Fibroblast of skin of left biceps (primary cell): ENCODE measurements at places on chromosomes 3 and 15.

DNA sequence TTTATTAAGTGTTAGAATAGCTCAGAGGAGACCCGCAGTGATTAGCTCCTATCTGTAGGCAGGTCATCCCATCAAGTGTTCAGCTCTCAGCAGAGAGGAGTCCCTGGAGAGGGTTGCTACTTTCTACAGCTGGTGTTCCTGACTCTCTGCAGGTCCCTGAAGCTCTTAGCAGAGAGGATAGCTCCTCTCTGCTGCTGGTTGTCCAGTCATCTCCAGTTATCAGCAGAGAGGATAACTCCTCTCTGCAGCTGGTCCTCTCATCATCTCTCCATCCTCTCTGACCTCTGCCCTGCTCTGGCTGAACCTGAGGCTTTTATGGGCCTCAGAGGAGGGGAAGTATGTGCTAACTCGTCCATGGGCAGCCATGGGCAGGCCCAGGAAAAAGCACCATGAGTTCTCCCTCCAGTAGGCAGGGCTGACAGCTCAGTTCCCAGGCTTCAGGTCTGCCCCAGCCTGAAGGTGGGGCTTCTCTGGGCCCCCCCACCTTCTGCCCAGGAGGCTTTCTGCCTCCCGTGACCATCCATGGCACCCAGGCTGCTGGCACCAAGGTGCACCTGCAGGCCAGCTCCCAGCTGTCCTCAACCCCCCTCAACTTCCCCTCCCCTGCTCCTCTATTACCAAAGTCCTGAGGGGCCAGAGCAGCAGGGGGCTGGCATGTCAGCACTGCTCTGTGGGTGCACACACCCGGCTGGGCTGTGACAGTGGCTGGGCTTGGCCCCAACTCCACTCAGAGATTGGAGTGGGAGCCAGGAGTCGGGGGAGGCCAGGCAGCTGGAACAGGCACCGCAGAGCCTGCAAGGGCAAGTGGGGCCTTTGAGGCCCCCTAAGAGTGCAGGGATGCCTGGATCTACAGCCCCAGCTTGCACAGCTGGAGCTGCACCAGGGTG lies 98.9 kb upstream of the FRMD4B start:
- no peak for DNase-seq

DNA sequence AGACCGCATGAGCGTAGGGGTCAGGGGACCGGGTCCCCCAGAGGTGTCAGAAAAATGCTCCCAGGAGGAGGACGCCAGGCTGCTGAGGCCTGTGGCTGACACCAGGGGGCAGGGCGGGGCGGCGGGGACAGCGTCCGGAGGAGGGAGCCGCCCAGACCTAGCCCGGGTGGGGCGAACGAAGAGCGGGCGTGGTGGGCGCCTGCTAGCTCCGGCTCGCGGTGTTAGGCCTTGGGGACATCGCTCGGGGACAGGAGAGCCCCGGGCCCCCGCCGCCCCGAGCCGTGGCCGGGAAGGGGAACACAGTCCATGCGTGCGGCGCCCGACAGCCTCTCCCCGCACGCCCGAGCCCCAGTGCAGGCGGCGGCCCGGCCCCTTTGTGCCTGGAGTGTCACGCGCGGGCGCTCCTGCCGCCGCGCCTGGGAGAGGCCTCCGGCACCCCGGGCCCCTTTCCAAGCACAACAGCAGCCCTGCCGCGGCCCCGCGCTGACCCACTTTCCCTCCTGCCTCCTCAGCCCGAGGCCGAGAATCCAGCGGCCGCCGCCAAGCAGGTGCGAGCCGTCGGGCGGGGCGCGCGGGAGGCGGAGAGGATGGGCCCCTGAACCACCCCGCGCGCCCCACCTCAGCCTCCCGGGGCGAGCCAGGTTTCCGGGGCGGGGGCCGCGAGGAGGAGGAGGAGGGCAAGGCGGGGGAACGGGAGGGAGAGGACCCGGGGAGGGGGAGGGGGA lies 111.0 kb upstream of the KLF13 start:
- DNase-seq: no peak

DNA sequence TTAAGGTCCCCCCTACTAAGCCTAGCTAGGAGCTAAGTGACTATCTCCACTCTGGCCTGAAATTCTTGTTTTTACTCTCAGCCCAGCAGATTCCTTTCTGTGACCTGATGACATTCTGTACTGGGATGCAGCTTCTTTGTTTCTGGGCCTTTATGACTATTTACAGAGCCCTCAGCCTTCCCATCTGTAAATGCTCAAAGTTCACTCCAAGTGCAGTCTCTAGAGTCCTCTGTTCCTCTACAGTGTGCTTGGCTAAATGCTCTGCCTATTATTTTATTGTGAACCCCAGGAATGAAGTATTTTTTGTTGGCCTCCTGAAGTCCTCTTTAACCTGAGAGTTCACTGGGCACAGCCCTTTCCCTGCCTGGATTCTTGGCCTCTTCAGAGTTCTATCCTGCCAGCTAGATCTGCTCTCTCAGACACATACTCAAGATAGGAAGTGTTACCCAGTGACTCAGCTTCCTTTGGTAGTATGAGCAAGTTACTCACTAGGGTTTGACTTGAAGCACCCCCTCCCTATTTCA lies 278.1 kb upstream of the P2RY1 start:
- DNase-seq: no peak

DNA sequence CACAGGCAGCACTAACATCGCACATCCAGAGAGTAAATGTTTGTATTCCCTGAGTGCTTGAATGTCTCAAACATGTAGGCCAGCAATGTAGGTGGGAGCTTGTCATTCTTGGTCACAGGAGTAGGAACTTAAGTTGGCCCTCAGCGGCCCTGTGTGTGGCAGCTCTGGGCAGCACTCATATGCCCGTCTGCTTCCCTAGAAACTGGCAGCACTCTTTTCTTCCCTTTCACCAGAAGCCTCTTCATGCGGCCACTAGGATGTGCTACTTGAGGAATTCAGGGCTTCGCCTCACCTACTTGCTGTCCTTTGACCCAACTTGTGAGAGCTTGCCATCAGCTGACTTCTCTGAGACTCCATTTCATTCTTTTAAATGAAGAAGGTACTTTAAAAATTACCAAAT lies 69.5 kb downstream of the TIPARP start:
- DNase-seq: no peak

DNA sequence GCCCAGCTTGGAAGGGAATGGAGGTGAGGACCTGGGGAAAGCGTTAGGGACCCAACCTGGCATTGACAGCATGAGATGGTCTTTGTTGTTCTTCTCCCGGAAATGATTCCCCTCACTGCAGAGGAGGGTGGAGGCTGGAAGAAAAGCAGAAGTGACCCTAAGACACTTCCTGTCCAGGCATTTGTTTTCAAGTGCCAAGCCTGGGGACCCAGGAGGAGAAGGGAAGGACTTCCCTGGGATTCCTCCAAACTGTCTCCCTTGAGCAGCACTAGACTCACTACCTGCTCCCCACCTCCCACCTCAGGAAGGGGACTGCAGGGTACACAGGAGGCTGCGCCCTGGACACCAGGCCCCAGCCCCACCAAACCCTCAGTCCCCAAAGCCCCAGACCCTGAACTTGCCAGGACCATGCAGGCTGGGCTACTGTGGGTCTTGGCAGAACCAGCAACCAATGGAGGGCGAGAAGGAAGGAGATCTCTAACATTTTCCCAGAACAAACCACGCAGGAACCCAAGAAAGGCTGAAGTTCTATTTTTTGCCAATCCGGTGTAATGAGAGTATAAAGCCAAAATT lies 9.8 kb upstream of the VIPR1 start:
- DNase-seq: no peak

GRCh38 chr15:60901647-60902046 lies 327.5 kb downstream of the RORA start:
- no peak for DNase-seq

- no peak for DNase-seq
These were observed 2.8 kb downstream of the PLSCR2 start for GRCh38 chr3:146466604-146467003.

- no peak for DNase-seq
These were observed 419.9 kb downstream of the NR2F2 start for GRCh38 chr15:96750361-96750760.

- DNase-seq: peak; percentile 68
These were observed 14.7 kb downstream of the ST3GAL6 start for GRCh38 chr3:98777801-98778220.

DNA sequence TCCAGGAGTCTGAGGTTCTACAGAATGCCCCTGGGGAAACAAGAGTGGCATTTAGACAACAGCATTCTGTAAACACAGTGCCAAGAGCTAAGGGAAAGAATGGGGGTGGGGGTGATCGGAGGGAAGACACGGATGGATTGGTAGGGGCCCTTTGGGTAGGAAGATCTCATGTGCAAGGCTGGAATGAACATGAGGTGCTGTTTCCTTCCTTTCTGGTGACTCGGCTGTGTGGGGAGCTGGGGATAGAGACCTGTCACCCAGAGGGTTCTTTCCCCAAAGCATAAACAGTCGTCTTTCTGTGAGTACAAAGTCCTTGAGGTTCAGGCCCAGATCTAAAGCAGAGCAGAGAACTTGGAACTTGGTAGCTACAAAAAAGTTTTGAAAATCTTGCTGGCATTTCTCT lies 11.7 kb downstream of the TPM1 start:
- DNase-seq: no peak

DNA sequence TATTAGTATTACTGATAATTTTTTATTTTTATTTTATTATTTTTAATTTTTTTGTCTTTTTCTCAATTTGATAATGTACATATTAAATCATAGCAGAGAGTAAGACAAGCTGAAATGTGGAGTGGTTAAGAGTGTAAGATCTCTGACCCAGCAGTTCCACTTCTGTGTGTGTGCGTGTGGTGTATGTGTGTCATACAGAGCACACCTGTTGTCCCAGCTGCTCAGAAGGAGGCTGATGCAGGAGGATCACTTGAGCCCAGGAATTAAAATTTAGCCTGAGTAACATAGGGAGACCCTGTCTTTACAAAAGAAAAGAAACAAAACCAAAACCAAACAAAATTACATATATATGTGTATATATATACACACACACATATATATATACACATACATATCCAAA lies 1.4 kb upstream of the CIDEC start:
- DNase-seq: no peak

DNA sequence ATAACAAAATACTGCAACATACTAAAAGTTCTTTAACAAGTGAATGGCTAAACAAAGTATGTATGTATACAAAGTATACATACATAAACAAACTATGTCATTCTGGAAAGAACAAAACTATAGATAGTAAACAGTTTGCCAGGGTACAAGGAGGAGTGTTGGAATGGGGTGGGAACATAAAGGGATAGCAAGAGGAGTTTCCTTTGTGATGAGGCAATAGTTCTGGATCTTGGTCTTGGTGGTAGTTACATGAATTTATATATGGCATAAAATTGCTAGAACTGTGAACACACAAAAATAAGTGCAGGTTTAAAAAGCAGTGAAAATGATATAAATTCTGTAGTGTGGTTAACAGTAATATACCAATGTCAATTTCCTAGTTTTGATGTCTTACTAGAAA lies 22.0 kb downstream of the ZNF148 start:
- no peak for DNase-seq

DNA sequence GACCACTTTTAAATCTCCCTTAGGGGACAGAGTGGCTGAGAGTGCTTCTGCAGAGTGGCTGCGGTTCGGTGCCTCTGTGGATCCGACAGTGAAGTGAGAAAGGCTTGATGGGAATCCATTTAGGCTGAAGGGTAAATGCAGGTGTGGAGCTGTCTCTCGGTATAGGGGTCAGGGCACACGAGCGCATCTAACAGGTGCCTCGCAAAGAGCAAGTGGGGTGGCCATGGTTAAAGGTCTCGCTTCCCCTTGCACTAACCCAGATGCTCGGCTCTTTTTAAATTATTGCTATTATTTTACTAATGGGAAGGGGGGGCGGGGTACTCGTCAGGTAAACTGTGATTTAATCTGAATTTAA lies 598 bp upstream of the GJD2 start:
- DNase-seq: no peak

GRCh38 chr3:186643493-186643892 lies 3.3 kb downstream of the FETUB start:
- DNase-seq: no peak

DNA sequence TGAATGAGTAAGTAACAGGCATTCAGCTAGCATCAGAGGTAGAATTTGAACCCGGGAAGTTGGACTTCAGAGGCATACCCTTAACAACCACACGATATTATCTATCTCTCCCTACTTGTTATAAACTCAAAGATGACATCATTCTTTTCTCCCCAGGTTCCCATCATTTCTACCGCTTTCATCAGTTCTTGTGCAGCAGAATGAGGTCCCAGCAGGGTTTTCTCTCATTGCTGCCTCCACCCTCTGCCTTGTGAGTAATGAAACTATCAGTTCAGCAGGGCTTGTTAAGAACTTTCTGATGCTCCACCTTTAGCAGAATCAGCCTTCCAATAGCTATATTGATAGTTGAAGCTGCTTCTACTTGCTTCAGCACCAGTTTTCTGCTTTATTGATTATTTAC lies 487.5 kb upstream of the KCNMB2 start:
- no peak for DNase-seq
